ENCODE measurements at places on chromosomes 7 and 10.

DNA sequence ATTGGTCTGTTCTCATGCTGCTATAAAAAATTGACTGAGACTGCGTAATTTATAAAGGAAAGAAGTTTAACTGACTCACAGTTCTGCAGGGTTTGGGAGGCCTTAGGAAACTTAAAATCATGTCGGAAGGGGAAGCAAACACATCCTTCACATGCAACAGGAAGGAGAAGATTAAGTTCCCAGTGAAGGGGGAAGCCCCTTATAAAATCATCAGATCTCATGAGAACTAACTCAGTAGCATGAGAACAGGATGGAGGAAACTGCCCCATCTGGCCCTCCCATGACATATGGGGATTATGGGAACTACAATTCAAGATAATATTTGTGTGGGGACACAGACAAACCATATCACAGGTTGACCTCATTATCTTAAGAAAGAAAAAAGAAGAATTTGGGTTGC is 134.5 kb downstream of the PPP1R3A start:
- no peak for DNase-seq

- DNase-seq = no peak
Measured at GRCh38 chr10:102752266-102752930, 8.7 kb downstream of the WBP1L start.

DNA sequence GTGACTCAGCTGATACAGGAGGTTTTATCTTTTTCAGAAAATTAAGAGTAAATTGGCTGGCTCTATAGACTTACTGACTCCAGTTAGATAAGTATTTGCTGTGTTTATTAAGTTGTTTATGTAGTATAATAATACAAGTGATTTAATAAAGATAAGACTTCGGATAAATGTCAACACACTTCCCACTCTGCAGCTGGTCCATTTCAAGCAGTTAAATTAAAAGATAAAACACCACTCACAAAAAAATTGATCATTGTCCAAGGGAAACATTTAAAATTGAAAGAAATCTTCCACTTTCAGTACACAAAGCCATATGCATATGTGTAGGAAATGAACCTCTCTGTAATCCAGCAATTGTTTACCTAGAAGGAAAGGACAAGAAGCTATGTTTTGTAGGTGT is 106.1 kb upstream of the SP8 start:
- no peak for DNase-seq

DNA sequence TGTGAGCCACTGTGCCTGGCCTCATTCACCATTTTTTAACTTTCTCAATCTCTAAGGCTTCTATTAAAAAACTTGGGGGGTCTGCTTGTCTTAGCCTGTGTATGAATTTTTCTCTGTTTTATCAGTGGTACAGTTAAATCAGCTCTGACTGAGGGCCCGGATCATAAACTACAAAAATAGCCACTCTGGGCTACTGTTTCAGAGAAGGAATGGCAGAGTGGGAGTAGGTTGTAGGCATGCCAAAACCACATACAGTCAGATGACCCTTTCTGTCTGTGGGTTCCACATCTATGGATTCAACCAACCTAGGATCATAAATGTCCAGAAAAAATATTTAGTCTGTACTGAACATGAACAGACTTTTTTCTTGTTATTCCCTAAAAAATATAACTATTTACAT is 21.3 kb downstream of the TBC1D12 start:
- DNase-seq = no peak

DNA sequence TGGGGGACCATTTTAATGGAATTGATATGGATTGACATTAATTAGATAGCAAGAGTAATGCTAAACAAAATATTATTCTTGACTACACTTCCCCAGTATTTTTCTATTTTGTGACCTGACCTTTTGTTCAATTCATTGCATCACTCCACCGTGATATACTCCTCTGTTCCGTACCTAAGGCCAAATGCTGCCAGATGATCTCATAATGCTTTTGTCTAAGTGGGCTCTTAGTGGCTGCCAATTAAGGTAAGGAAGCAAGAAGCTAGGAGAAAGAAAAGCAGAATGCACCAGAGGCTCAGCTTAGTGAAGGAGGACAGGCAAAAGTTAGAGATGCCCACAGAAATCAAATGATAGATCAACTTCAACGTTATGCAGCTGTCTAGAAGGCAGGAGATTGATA is 36.4 kb downstream of the FEZF1 start:
- no peak for DNase-seq

GRCh38 chr7:13028036-13028824 is 340.8 kb downstream of the ARL4A start:
- no peak for DNase-seq

DNA sequence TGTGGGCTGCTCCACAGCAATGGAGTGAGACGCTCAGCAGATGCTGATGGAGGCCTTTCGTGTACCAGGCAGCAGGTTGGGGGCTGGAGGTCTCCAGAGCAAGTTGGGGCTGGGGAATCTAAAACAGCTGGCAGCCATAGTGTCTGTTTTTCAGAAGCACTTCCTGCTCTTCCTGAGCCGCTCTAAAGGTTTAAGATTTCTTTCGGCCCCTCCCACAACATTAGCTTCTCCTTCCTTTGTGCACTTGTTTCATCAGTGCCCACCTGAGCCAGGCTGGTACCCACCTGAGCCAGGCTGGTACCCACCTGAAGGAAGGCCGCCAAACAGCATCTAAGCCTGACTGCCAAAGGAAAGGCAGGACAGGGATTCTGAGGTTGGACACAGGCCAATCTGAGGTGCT is 18.4 kb upstream of the WAPL start:
- no peak for DNase-seq

DNA sequence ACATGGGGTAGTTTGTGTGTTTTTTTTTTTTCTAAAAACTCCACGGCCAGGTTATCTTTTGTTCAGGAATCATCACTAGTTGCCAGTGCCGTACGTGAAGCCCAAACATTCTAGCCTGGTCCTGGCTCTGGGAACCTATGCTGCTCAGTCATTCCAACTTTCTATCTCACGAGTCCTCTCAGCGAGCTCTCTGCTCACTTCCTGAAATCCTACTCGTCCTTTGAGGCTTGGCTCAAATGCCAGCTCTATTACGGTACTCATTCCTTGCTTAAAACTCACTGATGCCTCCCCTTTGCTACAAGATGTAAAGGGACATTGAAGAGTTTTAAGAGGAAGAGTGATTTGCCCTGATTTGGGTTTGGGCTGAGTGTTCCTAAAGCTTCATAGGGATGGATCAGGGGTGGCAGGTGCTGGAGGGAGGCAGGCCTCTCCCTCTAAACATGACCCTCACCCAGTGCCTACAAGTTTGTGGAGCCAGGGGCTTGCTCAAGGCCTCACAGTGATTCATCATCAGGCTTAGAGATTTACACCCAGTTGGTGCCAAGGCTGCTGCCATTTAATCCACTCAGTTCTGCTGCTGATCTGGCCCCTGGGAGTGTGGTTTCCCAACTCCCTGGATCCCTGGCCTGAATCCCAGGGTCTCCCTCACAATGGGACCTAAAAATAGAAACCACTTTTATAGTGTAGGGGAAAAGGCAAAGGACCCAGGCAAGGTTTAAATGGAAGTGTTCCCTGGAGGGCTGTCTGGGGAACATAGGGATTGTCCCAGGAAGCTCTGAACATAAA is 46.1 kb upstream of the R3HCC1L start:
- DNase-seq = no peak

DNA sequence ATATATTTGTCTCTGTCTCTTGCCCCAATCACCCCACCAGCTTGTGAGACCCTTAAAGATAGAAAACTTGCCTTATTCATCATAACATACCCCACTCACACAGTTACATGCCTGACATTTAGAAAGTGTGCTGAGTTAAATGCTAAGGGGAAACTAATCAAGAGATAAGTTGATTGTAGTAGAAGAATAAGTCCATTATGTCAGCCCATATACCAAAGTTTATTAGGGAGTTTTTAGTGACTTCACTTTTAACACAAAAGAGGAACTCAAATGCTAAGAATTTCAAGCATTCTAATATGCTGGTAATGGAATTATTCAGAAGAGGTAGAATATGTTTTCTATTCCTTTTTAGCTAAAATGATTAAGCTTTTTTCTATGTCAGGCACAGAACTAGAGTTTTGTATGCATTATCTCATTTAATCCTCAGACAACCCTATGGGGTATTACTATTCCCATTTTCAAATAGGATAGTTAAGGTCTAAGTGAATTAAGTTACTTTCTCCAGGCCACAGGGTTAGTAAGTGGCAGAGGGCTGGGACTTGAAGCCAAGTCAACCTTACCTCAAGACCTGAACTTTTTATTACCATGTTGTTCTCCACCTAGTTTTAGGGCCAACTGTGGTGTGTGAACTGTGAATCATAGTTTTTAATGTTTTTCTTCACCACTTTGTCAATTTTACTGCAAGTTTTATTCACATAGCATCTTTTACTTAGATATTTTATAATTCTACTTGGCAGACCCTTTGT is 19.6 kb downstream of the ASAH2 start:
- no peak for DNase-seq

GRCh38 chr10:98135222-98135899 is 904 bp downstream of the R3HCC1L start:
- no peak for DNase-seq

- no peak for DNase-seq
Measured at GRCh38 chr7:73778801-73779389, 8.8 kb upstream of the CLDN3 start.

DNA sequence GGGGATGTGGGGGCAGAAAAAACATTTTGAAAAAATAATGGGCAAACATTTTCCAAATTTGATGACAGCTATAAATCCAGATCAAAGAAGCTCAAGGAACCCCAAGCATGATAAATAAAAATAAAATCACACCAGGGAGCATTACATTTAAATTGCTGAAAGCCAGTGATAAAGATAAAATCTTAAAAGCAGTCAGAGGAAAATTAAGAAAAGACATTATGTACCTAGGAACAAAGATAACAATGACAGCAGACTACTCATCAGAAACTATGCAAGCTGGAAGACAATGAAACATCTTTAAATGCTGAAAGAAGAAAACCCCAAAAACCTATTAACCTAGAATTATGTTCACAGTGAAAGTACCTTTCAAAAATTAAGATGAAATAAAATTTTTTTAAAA is 23.3 kb downstream of the NEUROG3 start:
- no peak for DNase-seq

DNA sequence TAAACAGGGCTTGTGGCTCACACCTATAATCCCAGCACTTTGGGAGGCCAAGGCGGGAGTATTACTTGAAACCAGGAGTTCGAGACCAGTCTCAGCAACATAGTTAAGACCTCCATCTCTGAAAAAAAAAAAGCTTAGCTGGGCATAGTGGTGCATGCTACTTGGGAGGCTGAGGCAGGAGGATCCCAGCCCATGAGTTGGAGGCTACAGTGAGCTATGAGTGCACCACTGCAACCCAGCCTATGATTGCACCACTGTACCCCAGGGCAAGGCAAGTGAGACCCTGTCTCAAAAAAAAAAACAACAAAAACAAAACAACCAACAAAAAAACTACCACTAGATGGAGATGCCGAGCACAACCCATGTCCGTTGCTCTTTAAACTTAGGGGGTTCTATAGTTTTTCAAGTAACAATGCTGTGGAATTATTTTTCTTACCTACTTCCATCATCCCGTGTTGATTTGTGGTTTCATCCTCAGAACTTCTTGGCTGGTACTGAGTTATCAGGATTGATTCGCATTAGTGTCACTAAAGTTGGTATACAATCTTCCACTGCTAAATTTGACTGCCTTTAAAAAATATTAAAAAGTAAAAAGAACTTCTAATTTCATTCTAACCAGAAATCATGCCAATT is 12.2 kb upstream of the REPIN1 start:
- peak; percentile 56 for DNase-seq

GRCh38 chr7:121003986-121004685 is 15.6 kb downstream of the CPED1 start:
- no peak for DNase-seq

GRCh38 chr10:49152663-49153062 is 18.8 kb upstream of the FAM170B start:
- DNase-seq = no peak

GRCh38 chr10:90993340-90993739 is 72.5 kb upstream of the ANKRD1 start:
- DNase-seq = no peak

DNA sequence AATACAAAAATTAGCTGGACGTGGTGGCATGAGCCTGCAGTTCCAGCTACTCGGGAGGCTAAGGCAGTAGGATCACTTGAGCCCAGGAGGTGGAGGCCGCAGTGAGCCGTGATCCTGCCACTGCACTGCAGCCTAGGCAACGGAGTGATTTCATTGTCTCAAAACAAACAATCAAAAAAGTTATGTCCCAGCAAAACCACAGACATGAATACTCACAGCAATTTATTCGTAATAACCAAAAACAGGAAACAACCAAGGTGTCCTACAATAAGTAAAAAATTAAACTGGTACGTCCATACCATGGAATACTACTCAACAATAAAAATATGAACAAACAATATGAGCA is 11.6 kb upstream of the CYTH3 start:
- DNase-seq = peak; percentile 18

- no peak for DNase-seq
Measured at GRCh38 chr10:31522820-31523219, 203.8 kb downstream of the ZEB1 start.

GRCh38 chr10:29100505-29100904 is 188.4 kb upstream of the LYZL1 start:
- no peak for DNase-seq

- DNase-seq = no peak
Measured at GRCh38 chr7:129150199-129150996, 5.9 kb downstream of the TSPAN33 start.

- no peak for DNase-seq
Measured at GRCh38 chr7:151056283-151056665, 1.4 kb downstream of the CDK5 start.

GRCh38 chr7:106190589-106191330 is 78.6 kb upstream of the SYPL1 start:
- no peak for DNase-seq

DNA sequence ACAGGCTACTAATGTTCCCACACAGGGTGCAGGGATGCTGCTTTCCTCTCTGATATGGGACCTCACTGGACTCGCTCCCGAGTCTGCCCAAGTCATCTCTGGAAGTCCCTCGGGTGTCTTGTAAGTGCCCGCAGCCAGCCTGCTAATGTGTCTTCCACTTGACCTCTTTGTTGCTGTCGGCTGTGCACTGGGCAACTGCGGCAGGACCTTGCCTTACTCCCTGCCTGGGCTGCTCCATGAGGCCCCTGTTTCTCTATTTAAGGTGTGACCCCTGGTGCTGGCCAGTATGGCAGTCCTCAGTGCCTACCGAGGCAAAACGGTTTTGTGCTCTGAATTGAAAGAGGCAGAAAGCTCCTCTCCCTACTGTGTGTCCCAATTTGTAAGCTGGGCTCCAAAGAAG is 88.8 kb upstream of the DUSP5 start:
- DNase-seq = no peak
